Activated CD8-positive, alpha-beta memory T cell treated with anti-CD3 and anti-CD28 coated beads, Interleukin-2, amount 50 U/mL, for 4 hours (primary cell): ENCODE measurements at places on chromosomes 12 and 14.
A peak's percentile ranks its signal among the peaks of the same experiment; 100 is the strongest.

GRCh38 chr14:70893858-70894291 is 13.4 kb upstream of the PCNX1 start:
- DNase-seq: no peak

DNA sequence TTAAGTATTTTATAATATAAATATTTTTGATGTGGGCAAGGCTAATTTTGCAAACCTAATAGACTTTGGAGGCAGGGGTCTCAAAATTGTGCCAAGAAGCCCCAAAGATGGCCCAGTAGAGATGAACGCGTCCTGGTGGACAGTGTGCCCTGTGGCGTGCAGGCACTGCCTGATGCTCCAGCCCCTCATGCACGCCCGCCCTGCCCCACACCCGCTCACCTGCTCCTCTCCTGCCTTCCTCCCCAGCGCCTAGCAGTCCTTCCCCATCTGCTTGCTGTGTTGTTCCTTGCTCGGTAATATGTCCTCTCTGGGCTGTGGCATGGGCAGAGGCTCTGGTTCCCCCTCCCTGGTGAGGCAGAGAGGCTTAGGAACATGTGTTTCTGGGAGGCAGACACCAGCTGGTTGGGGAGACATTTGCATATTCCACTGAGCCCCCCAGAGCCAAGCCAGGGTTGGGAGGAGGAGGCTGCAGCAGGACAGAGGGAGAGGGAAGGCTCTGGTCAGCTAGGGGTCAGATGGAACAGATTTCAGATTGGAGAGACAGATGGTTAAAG is 46.8 kb upstream of the GPATCH2L start:
- no peak for DNase-seq

DNA sequence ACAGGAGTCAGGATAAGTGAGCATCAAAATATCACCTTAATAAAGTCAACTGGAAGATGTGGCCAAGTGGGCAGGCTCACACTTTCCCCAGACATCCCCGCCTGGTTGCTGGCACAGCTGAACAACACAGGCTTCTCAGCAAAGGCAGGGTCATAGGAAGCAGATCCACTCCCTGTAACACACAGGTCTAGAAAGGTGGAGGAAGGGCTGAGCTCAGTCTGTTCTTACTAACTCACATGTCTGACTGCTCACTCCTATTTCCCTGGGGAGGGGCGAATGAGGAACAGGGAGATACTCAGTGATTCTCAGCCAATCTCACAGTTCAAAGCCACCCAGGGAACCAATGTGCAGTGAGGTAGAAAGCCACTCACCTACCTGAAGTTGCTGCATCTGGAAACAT is 45.0 kb upstream of the AMN1 start:
- DNase-seq: no peak

GRCh38 chr14:75230140-75230792 is 48.4 kb upstream of the FOS start:
- DNase-seq: peak; percentile 34

DNA sequence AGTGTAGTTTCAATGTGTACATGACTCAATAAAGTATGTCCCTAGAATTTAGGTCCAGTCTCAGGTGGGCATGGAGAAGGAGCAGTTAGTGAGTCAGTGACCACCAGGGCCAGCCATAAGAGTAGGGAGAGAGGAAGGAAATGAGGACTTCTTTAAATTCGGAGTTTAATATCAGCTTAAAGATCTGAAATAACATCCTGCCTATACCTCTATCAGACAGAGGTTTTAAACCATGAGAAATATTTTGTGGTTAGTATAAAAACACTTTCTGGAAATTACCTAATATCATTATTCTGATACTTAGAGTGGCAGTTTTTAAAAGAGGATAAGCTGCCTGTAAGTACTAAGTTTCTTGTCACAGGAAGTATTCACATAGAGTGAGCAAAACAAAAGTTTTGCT is 61.7 kb upstream of the ST8SIA1 start:
- DNase-seq: no peak

- DNase-seq: no peak
Measured at GRCh38 chr14:106094654-106095189, 568.3 kb downstream of the TMEM121 start.

DNA sequence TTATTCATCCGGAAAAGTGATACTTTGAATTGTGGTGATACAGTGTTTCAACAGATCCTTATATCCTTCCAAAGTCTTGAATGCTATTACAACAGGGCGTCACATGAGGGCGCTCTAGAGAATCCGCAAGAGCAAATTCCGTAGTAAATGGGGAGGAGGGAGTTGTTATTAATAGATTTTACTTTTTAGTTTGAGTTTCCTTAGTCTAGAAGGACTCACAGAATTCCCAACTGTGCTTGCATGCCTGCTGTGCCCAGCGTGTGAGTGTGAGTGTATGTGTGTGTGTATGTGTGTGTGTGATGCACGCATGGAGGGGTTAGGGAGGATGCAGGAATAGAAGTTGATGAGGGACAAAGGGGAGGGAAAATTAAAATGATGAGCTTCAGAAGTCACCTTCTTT is 375.3 kb downstream of the C12orf75 start:
- no peak for DNase-seq

DNA sequence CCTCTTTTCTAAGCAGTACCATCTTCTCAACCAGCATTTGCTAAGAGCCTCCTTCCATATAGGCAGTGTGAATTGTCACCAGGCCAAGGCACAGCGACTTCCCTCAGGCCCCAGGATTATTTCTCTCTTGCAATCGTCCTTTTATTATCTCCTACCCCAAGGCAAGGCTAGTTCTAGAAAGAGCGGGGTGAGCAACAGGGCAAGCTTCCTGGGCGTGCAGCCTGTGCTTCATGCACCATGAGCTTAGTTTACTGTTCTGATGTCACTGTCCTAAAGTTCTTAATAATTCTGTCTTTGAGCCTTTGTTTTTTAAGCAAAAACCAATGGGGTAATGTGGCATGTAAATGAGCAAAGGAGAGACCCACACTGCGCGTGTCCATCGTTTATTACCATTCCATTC is 27.9 kb downstream of the DUSP6 start:
- no peak for DNase-seq

- no peak for DNase-seq
Measured at GRCh38 chr12:124639122-124639806, 71.9 kb upstream of the NCOR2 start.

- no peak for DNase-seq
Measured at GRCh38 chr12:55850893-55851292, 8.2 kb upstream of the MMP19 start.

- DNase-seq: no peak
Measured at GRCh38 chr12:12358528-12358927, 1.6 kb downstream of the BORCS5 start.

GRCh38 chr14:92729634-92730358 is 18.6 kb downstream of the LGMN start:
- no peak for DNase-seq

GRCh38 chr12:67069451-67070306 is 199.5 kb upstream of the CAND1 start:
- DNase-seq: peak; percentile 48

GRCh38 chr12:13504736-13505135 is 308.2 kb downstream of the EMP1 start:
- DNase-seq: no peak

GRCh38 chr14:61703342-61704129 is 8.2 kb downstream of the HIF1A start:
- no peak for DNase-seq

- DNase-seq: no peak
Measured at GRCh38 chr12:109053382-109054123, 1.2 kb downstream of the USP30 start.

DNA sequence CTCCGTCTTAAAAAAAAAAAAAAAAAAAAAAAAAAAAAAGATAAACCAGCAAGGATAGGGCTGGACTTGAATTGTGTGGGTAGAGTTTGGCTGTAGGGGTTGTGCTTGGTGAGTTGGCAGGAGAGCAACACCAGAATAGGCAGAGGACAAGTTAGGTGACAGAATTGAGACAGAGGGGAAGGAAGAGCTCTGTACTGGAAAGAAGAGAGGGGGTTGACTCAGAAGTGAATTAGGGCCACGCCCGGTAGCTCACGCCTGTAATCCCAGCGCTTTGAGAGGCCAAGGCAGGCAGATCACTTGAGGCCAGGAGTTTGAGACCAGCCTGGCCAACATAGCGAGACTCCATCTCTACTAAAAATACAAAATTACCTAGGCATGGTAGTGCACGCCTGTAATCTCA is 6.1 kb upstream of the TMEM30B start:
- DNase-seq: no peak

GRCh38 chr12:13060581-13060980 is 16.4 kb downstream of the FAM234B start:
- DNase-seq: no peak

GRCh38 chr12:4424422-4424821 is 21.2 kb downstream of the FGF6 start:
- no peak for DNase-seq

GRCh38 chr14:85530626-85531025 is 682 bp downstream of the FLRT2 start:
- no peak for DNase-seq

DNA sequence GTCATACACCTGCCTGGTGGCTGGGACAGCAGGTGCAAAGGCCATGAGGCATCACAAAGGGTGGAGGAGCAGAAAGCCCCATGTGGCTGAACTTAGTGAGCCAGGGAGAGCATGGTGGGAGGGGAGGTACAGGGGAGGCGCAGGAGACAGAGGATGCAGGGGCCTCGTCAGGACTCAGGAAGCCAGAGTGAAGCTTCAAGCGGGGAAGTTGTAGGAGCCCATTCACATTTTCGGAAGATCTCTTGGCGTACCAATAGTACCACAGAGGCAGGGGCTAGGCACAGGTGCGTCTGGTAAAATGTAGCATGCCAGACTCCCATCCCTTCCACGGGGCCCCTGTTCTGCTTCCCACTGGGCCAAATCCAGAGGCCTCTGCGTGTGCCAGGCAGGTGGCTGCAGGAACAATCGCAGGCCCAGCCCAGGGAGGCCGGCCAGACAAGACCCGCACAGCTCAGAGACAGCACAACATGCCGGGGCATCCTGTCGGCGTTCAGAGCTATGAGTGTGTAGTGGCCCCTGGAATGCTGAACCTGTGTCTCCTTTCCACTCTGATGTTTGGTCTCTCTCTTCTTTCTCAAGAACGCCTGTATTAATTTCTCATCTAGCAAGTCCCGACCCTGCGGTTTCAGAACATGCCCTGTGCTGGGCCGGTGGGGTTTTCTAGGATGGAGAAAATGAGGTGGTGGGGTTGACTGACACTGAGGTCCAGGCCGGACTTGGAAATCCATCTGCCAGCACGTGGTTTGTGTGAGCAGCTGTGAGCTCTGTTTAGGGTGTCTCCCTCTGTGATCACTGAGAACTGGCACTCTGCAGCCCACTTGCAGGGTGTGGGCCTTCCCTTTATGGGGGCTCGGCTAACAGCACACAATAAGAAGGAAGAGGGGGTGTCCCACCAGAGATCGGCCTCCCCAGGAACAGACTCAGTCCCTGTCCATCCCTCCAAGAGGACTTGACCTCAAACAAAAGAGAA is 5.5 kb upstream of the TMEM132D start:
- DNase-seq: no peak

GRCh38 chr12:55172686-55173085 is 46.5 kb downstream of the OR9K2 start:
- DNase-seq: no peak
